Suppressor macrophage treated with lipopolysaccharide for 1 hour (primary cell): ENCODE measurements at places on chromosomes 6 and 20.

DNA sequence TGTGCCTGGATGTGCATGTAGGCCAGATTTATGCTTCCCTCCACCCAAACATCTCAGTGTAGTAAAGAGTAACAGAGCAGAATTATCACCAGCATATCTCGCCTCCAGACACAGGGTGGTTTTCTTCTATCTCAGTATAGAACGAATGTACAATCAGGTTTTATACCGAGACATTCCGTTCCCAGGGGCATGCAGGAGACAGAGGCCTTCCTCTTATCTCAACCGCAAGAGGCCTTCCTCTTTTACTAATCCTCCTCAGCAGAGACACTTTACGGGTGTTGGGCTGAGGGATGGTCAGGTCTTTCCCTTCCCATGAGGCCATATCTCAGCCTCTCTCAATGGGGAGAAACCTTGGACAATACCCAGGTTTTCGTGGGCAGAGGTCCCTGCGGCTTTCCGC, 36.4 kb upstream of the MC3R start:
- no peak for DNase-seq

- no peak for DNase-seq
Observed at GRCh38 chr20:56855708-56856107, 226.6 kb downstream of the TFAP2C start.

DNA sequence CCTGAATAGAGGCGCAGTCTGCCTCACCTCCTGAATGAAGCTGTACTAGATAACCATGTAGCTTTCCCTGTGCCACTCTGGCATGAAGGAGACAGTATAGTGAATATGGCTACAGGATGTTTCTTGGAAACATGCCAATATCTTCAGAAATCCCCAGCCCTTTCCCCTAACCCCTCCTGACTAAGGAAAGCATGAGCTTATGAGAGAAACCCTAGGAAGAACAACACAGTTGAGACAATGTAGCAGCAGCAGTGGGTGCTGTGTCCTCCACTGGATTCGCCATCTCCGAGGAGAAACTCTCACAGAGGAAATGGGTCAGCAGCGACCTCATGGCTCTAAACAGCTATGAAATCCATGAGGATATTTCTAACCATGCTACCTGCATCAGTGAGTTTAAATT, 6.7 kb downstream of the HLA-DQA1 start:
- peak; percentile 41 for DNase-seq

- peak; percentile 92 for DNase-seq
Observed at GRCh38 chr6:33247977-33248642, 23.6 kb downstream of the VPS52 start.

- peak; percentile 72 for DNase-seq
Observed at GRCh38 chr6:5695260-5696245, 311.2 kb downstream of the NRN1 start.
